Motor neuron (in vitro differentiated cells): ENCODE measurements at places on chromosomes 1 and 21. TPM values are rescaled to one million over a fixed set of nuclear protein-coding genes. Genes with fewer than 3 reads are reported as not detected.
A peak's percentile ranks its signal among the peaks of the same experiment; 100 is the strongest.

GRCh38 chr1:235058695-235059094, 69.9 kb downstream of the TOMM20 start:
- ATAC-seq = no peak

- ATAC-seq = peak; percentile 68
Measured at GRCh38 chr21:29499734-29500343, 201.1 kb downstream of the BACH1 start.

GRCh38 chr1:170887726-170888125, 47.6 kb upstream of the MROH9 start:
- ATAC-seq = no peak

DNA sequence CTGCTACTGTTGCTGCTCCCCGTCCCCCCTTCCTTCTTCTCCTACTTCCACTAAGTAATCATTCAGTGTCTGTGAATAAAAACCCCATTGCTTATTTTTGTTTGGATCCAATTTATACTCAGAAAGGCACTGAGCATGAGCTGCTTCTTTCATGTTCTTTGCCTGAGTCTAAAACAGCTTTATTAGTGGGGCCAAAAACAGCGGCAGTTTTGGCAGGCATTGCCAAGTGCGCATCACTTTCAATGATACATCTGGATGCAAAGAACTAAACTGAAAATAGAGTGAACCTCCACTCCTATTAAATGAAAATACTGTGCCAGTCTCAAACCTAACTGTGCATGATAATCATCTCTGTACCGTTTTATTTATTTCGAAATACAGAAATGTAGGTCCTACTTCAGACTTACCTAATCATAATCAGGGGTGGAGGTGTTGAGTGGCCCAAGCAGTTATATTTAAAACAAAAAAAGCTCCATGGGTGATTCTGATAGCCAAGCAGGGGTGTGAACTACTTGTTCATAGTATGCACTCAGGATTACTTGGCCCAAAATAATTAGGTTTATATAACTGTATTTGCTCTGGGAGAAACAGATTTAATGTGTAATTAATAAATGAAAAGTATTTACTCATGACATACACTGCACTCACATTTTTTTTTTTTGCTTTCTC, 48.4 kb downstream of the NEK7 start:
- ATAC-seq = no peak

The ATP1A2 gene
- 1.3 and 1.8 TPM in 2 replicates for total RNA-seq

DNA sequence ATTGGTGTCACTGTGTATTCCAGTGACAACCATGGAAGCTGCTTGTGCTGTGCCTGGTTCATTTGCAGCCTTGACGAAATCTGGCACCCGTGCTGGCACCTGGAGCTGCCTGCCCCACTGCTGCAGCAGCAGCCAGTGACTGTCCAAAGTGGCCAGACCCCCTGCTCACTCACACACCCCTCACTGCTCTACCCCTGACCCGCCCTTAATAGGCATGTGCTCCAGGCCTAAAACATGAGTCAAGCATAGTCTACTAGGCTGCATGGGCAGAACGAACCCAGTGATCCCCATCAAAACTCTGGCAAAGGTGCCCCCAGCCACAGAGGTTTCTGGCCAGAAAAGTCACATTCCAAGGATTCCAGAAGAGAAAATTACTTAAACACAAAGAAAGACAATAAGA, 7.7 kb downstream of the PRAMEF1 start:
- no peak for ATAC-seq

GRCh38 chr1:239308701-239309333, 77.6 kb upstream of the CHRM3 start:
- ATAC-seq = no peak

The OR2L13 gene
- total RNA-seq = 0.09 and 0.17 TPM in 2 replicates

DNA sequence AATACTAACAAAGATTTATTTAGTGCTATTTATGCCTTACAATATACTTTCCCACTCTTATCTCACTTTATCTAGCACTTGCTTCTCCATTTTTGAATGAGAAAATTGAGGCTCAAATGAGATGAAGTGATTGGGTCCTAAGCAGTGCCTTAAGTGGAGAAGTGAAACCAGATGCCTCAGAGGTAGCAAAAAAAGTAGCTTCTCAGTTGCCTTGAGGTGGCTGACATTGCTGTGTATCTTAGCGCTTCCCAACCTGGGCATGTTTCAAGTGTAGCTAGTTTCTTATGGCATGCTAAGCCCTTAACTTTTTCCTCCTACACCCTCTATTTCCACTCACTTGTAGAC, 390.4 kb downstream of the OMA1 start:
- ATAC-seq = no peak

GRCh38 chr1:94954263-94955220, 27.6 kb upstream of the CNN3 start:
- ATAC-seq = no peak

GRCh38 chr1:183991348-183991747, 46.2 kb downstream of the COLGALT2 start:
- no peak for ATAC-seq

DNA sequence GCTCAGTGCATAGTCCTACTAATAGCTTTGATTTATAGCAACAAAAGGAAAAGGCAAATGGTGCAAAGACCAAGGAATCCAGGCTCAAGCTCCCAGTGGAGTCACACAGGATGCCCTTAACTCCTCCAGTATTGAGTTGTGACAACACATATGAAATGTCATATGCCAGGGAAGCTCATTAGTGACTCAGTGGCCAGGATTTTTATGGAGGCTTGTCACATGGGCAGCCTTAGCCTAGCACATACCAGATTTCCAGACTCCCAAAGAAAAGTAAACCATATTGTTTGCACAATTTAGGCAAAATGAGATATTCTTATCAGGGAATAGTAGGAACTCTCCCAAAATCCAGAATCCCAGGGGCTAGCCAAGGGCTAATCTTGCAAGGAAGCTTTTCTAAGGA, 129.2 kb downstream of the MAGI3 start:
- ATAC-seq = no peak

The PLA2G2F gene
- 0.34 and 0.84 TPM in 2 replicates for total RNA-seq

The ZNF695 gene
- 0.86 and 1.4 TPM in 2 replicates for total RNA-seq

DNA sequence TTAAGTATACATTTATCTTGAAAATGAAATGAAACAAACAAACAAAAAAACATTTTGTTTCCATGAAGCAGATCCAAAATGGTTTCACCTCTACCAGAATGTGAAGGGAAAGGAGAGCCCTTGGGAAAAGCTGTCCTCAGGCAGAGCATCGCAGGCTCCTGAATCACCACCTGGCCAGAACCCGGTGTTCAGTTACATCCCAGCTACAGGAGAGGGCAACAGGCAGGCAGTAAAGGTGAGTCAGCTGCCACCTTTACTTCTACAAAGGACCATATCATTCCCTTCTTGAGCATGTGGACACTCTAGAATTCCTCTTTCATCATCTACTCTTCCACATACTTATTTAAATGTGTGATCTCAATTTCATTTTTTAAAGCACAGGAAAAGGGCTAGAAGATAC, 151.2 kb downstream of the PIGK start:
- no peak for ATAC-seq

DNA sequence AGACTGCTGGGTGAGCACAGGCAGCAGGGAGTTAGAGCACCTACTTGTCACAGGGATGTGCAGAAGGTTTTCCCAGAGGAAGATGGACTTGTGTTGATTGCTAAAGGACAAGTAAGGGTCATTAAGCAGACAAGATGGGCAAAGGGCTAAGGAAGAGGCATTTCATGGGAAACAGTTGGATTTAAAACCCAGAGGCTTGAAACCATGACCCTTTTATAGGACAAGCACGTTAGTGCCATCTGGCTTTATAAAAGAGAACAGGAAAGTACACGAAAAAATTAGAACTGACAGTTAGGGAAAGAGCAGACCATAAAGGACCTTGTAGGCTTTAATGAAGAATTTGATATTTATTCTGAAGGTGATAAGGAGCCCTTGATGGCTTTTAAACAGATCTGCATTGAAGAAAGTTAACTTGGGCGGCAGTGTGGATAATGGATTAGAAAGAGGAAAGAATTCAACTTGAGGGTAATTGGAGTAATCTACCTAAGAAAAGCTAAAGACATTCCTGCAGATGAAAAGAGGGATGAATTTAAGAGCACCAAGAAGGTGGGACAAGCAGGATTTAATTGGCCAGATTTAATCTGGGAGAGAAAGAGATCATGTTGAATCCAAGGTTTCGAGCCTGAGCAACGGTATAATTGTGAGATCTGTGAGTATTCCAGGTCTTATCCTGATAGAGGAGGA, 68.6 kb downstream of the ZC3H11B start:
- ATAC-seq = no peak

- ATAC-seq = no peak
Measured at GRCh38 chr1:29991815-29992214, 731.6 kb downstream of the MATN1 start.

DNA sequence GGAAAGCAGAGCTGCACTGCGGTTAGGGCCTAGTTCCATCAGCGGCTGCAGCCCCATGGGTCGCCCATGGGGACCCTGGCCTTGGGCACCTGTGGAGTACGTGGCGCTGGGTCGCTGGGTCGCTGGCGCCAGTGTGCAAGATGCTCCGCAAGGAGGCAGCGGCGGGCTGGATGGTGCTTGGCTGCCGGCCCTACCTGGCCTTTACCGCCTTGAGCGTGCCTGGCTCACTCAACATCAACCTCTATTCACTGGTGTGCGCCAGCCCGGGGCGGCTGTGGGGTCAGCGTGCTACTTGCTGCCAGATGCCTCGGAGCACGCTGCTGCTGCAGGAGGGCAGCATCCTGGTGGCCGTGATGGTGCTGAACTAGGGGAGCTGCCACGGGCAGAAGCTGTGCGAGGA, 85.1 kb upstream of the RHOU start:
- ATAC-seq = no peak

- ATAC-seq = peak; percentile 29
Measured at GRCh38 chr1:162213281-162213912, 143.9 kb downstream of the NOS1AP start.
